ENCODE measurements at places on chromosomes 3 and 15.

DNA sequence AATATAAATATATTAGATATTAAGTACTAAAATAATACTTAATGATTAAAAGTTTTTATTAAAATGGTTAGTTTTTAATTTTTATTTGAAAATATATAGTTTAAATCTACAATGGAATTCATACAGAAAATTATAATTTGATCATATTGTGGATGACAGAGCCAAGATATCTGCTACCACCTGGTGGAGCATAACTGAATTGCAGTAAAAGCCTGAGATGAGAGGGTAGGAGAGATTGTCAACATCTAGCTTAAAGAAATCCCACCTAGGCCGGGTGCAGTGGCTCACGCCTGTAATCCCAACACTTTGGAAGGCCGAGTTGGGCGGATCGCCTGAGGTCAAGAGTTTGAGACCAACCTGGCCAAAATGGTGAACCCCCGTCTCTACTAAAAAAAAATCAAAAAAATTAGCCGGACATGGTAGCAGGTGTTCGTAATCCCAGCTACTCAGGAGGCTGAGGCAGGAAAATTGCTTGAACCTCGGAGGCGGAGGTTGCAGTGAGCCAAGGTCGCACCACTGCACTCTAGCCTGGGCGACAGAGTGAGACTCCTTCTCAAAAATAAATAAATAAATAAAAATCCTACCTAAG, 25.1 kb upstream of the CSTA start:
- no peak for DNase-seq

GRCh38 chr15:82660378-82660777, 13.2 kb upstream of the CPEB1 start:
- DNase-seq: no peak

- no peak for DNase-seq
These were observed 262.5 kb downstream of the SCAPER start for GRCh38 chr15:76642671-76643070.

GRCh38 chr3:45109771-45110508, 36.2 kb downstream of the CDCP1 start:
- no peak for DNase-seq

DNA sequence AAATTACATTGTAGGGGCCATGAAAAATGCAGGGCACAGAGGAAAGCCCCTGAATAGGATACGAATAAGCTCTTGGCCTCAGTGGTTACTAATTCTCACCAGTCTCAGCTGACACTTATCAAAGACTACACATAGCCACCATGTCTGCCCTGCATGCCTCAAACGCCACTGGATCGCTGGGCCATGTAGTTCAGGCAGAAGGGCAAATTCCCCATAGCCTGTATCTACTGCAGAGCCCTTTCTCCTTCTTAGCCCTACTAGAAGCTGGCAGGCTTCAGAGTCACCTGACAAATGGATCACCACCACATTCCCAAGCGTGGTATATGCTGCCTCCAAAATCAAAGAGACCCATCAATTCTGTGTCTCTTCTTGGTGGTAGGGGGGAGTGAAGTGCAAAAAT, 177.4 kb downstream of the MINAR1 start:
- DNase-seq: no peak

DNA sequence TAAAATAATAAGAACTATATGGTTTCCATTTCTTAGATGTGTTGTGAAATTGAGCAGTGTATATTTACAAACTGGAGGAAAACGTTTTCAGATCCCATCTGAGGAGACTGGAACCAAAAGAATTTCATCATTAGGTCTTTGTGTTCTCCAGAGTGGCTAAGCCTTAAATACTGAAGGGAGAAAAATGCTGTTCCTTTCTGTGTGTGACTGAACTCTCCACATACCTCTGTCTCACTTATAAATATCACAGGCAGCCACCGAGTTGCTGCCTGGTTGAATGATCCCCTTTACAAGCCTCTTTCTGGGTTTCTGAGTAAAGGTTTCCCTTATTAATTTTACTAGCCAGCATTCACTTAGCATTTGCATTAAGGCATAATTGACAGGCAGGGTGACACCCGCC, 913.9 kb upstream of the NR2F2 start:
- DNase-seq: no peak

- DNase-seq: no peak
These were observed 8.3 kb downstream of the TF start for GRCh38 chr3:133754455-133754854.

GRCh38 chr15:56856934-56857333, 61.5 kb upstream of the TCF12 start:
- no peak for DNase-seq

GRCh38 chr3:65960087-65960486, 78.6 kb downstream of the MAGI1 start:
- DNase-seq: no peak

GRCh38 chr3:50617096-50617791, at the start of gene MAPKAPK3:
MAPKAPK3 (plus strand) TSS chr3:50617151; CDS start chr3:50617566, 415 bp downstream.
- no peak for DNase-seq

DNA sequence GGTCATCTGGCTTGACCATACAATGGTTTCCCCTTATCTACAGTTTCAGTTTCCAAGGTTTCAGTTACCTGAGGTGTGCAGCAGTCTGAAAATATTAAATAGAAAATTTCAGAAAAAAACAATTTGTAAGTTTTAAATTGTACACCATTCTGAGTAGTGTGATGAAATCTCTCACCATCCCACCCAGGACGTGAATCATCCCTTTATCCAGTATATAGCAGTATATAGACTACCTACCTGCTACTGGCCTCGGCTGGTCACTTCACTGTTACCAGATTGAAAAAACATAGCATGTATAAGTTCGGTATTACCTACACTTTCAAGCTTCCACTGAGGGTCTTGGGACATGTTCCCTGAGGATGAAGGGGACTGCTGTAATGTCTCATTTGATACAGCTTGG, 12.0 kb downstream of the ARIH1 start:
- no peak for DNase-seq

- no peak for DNase-seq
These were observed 829 bp downstream of the DCP1A start for GRCh38 chr3:53346514-53346913.

All from hypothalamus (tissue), 51 donors.